ENCODE measurements at places on chromosomes 1 and 21. TPM values are rescaled to one million over a fixed set of nuclear protein-coding genes. Genes with fewer than 3 reads are reported as not detected.
A peak's percentile ranks its signal among the peaks of the same experiment; 100 is the strongest.

- DNase-seq, result peak; percentile 78
Measured at GRCh38 chr21:36141513-36141925, 6.6 kb downstream of the CBR3 start.

- no peak for DNase-seq
Measured at GRCh38 chr1:245263529-245264095, 108.8 kb downstream of the KIF26B start.

DNA sequence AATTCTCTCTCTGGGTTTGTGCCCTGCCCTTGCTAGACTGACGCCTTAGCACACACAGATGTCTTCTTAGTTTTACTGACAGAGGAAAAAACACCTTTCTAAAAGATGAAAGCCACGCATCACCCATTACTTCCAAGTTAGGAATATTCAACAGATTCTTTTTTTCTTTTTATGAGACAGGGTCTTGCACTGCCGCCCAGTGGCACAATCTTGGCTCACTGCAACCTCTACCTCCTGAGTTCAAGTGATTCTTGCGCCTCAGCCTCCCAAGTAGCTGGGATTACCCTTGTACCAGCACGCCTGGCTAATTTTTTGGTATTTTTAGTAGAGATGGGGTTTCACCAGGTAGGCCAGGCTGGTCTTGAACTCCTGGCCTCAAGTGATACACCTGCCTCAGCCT lies 169.2 kb downstream of the APP start:
- DNase-seq, result no peak

GRCh38 chr1:57163325-57163724 lies 197.5 kb upstream of the C8B start:
- DNase-seq, result no peak

DNA sequence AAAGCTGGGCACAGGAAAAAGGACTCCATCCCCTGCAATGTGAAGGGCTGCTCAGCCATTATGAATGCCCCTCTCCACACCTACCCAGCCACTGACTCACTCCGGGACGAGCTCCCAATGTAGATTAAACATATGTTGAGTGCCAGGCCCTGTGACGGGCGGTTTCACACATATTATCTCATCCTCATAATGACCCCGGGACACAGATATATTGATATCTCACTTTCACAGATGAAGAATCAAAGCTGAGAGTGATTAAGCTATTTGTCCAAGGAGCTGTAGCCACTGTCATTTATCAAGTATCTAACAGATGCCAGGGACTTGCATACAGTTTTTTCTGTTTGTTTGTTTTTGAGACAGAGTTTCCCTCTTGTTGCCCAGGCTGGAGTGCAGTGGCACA lies 35.0 kb upstream of the SLC30A1 start:
- no peak for DNase-seq

GRCh38 chr1:50272912-50273311 lies 150.3 kb downstream of the DMRTA2 start:
- no peak for DNase-seq

DNA sequence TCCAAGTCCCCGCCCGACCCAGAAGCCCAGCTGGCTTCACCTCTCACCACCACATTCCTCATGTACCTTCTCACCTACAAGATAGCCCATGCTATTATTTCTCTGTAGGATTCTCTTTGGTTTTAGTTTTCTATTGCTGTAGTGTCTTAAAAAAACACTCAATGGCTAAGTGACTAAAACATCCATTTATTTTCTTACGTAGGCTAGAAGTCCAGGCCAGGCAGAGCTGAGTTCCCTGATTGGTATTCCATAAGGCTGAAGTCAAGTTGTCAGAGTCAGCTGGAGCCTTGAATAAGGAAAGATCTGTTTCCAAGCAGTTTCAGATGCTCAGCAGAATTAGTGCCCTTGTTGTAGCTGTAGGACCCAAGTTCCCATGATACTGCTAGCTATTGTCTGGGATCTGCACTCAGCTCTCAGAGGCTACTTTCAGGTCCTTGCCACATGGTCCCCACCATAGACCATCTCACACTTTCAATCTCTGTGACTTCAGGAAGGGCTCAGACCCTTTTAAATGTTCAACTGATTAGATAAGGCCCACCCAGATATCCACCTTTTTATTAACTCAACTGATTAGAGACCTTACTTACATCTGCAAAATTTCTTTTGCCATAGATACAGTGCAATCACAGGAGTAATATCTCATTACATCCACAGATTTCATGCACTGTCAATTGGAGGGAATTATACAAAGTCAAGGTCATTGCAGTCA lies 371.0 kb downstream of the TGFB2 start:
- DNase-seq, result no peak

DNA sequence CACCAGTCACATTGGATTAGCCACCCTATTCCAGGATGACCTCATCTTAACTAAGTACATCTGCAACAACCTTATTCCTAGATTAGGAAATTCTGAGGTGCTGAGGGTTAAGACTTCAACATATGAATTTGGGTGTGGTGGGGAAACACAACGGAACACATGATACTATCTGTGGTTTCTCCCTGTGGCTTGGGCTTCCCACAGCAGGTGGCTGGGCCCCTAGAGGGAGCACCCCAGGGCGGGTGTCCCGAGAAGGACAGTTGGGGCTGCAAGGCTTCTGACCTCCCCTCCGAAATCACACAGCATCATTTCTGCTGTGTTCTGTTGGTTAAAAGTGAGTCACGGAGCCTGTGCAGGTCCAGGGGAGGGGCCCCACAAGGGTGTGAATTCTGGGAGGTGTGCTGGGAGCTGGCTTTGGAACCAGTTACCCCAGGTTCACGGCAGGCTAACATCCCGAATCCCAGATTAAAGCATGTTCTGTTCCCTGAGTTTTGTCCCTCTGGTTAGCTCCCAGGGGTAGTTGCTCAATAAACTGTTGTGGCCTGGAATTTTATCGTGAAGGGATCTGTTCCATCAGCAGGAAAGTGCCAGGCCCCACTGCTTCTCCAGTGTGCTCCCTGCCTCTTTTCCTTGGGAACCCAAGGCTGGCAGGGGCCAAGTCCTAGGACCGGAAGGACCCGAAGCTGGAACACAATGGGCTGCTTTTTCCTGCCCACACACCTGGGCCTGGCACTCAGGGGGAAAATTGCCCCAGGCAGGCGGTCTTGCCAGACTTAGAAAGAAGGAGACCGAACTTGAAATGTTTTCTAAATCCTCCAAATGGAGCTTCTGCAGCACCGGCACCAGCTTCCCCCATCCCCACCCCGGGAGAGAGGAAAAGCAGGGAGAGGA lies 154.0 kb upstream of the WNT4 start:
- DNase-seq, result no peak

- DNase-seq, result no peak
Measured at GRCh38 chr1:6373961-6374720, 19.4 kb downstream of the ACOT7 start.

DNA sequence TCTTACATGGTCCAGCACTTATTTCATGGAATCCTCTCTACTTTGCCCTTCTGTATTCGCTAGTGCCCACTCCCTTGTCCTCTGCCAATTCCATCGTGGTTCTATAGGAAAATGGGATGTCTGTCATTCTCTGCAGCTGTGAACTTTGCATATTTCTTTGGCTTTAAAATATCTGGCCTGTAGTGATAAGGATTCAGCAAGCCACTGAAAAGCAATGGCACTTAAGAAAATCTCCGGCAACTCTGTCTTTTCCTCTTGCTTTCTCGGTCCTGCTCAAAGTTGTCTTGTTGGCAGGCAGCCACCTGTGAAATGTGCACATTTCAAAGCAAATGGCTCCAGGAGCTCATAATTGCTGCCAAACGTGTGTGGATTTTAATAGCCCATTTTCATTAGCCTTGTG lies 91.8 kb downstream of the CHD1L start:
- no peak for DNase-seq

DNA sequence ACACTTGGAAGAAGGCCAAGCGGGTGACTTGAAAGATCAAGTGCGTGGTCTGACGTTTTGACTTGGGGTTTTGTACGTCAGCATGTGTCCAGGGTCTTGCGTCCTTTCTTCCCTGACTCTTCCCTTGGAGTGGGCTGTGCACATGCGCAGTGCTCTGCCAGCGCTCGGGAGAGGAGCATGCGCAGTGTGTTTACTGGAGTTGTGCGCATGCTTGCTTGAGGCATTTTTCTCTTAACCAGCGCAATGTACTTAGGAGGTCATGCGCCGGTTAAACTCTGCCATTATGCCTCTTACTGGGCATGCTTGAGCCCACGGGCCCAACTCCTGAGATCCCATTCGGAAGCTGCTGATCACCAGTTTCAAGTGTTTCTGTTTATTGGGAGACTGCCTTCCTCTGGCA lies 242.5 kb upstream of the AJAP1 start:
- no peak for DNase-seq

GRCh38 chr1:109163551-109163950 lies 49.6 kb downstream of the ELAPOR1 start:
- no peak for DNase-seq

GRCh38 chr1:209256766-209257350 lies 326.7 kb upstream of the CAMK1G start:
- no peak for DNase-seq

DNA sequence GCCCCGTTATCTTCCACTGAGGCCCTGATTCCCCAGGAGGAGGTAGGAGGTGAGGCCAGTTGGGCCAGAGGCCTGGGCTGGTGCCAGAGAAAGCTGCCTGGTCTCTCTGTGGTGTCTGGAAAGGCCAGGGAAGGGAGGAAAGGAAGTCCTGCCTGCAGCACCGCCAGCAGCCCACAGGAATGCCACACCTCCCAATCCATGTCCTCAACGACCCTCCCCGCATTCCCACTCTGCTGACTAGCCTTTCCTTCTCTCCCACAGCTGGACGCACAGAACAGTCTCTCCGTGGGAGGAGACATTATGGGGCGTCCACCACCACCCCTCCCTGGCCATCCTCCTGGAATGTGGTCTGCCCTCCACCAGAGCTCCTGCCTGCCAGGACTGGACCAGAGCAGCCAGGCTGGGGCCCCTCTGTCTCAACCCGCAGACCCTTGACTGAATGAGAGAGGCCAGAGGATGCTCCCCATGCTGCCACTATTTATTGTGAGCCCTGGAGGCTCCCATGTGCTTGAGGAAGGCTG lies 18.0 kb downstream of the CSF1 start:
- no peak for DNase-seq

DNA sequence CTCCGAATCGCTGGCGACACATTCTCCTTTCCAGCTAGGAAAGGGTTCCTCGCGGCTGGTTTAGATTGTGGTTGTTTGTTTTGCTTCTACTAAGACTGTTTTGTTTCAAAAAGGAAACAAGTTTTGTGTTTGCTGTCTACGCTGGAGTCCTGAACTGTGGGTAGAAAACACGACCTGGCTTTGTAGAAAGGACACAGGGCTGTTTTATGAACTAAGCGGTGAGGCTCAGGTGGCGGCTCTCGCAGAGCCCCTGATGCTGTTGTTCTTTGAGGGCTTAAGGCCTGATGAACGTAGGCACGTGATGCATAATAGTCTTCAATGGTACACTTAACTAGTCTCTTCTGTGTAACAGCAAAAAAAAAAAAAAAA lies 27.0 kb upstream of the FHAD1 start:
- DNase-seq, result no peak

DNA sequence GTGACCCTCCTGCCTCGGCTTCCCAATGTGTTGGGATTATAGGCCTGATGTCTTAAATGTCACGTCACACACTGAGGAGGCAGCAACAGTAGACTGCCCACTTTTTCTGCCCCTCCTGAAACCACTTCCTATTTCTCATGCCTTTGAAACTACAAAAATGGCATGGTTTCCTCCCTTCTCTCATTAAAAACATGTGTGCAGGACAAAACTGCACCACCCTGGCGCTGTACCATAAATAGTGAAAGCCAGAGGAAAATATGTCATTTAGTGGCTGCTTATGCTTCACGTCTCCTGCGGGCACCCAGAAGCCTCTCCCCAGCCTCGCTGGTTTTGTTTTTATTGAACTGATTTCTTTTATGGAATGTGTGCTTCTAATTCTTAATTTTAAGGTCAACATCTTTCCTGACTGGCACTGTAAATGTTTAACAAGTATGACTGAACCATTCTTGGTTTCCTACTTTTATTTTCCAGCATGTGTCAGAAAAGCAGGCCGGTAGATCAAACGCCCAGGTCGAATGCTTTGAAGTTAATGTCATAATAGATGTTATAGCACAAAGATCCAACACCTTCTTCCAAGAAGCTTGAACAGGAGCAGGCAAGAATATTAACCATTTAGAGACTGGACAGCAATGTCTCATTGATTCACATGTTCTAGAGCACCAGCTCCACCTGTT lies 59.6 kb upstream of the C1orf87 start:
- no peak for DNase-seq

GRCh38 chr1:55412060-55412459 lies 196.9 kb upstream of the USP24 start:
- DNase-seq, result no peak

DNA sequence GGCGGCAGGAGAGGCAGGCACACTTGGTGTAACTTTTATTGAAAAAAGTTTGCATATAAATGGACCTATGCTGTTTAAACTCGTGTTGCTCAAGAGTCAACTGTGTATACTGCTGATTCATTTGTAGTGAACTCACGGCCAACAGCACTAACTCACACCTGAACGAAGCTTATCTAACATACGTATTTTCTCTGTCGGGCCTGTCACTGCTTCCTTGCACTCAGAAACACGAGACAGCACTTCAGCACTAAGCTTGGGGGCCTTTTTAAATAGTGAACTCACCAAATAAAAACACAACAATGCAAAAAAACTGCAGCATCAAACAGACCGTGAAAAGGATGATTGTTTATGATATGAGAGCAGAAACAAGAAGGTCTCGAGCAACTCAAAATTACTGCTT lies 58.9 kb upstream of the NEK2 start:
- no peak for DNase-seq

DNA sequence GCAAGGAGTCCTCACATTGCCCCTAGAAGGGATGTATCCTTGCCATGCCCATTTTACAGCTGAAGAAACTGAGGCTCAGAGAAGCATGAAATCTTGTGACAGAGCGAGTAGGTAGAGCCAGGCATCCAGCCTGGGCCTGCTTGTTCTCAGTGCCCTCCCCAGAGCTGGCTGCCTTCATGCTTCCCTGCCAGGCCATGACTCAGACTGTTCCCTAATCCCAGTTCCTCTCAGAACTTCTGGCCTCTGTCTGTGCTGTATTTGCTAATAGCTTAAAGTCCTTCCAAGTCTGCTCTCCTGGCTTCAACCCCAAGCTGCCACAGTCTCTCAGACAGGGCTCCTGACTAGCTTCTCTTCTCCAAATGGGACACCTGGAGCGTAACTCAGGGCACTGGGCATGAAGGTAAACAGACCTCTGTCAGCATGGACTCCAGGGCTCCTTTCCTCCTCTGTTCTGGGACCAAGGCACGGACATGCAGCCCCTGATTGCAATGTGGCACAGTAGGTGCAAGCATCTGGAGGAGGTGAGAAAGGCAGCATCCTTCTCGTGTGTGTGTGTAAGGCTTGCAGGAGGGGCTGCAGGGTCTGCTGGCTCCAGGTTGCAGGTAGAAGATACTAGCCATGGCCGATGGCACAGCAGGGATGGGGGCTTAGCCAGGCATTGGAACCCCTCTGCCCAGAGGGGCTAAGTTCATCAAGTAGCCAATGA lies 122.7 kb downstream of the HMGB4 start:
- no peak for DNase-seq

GRCh38 chr1:155932081-155932480 lies 2.1 kb downstream of the KHDC4 start:
- no peak for DNase-seq

- DNase-seq, result no peak
Measured at GRCh38 chr1:247529771-247530355, 6.4 kb downstream of the OR2C3 start.

GRCh38 chr1:40780678-40781607 lies 2.6 kb upstream of the KCNQ4 start:
- DNase-seq, result no peak

The KCNJ9 gene
- polyA plus RNA-seq, result 0.13 TPM

The AP4B1 gene
- polyA plus RNA-seq, result 25.3 TPM

The HSD3B2 gene
- polyA plus RNA-seq, result 1.8 TPM

The PROK1 gene
- polyA plus RNA-seq, result 0.70 TPM

The LYPD8 gene
- polyA plus RNA-seq, result not detected

The CEP85 gene
- polyA plus RNA-seq, result 13.4 TPM

The CSMD2 gene
- 0.83 TPM for polyA plus RNA-seq

Measured in right renal pelvis (tissue), 4 donors.